ENCODE measurements at places on chromosomes 16 and 17.

- DNase-seq, result no peak
These were observed 84.8 kb downstream of the CDYL2 start for GRCh38 chr16:80719573-80719972.

GRCh38 chr16:79600638-79601091 is at the start of gene MAF:
Gene MAF (minus strand): TSS chr16:79600737. CDS start chr16:79599902, 835 bp downstream.
- DNase-seq, result peak; percentile 66

DNA sequence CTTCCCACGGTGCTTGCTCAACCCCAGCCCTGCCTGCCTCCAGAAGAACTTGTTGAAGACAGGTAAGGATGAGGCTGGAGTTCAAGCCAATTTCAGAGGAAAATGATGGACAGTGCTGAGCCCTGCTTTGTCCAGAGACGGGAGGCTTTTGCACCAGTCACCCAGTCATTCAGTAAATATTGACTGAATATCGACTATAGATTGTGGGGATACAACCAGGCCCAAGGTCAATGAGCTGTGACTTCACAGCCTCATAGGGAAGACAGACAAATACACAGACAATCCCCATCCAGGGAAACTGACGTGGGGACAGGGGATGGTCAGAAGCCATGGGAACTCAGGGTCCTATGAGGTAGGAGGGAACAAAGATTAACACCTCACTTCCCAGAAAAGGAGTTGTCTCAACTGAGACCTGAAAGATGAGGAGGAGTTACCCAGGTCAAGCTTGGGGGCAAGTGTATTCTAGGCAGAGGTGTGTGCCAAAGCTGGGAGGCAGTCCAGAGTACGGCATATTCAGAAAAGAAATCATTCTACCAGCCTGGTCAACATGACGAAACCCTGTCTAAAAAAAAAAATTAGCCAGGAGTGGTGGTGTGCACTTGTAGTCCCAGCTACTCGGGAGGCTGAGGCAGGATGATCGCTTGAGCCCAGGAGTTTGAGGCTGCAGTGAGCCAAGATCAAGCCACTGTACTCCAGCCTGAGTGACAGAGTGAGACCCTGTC is 5.9 kb upstream of the DOC2A start:
- no peak for DNase-seq

DNA sequence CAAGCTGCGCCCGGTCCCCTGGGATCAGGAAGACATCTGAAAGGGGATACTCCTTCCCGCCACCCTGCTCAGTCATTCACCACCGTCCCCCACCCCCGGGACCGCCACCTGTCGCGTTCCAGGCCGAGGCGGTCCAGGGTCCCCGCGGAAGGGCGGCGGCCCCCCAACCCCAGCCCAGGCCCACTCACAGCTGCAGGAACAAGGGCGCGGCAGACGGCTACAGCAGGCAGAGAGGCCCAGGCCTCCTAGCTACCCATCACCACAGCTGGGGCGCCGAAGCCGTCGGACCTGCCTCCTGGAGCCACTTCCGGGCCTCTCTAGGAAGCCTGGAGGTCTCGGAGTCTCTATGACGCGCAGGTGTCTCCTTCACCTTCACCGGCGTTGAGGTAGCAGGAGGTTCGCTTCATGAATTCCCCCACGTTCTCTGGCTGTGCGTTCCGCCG is at the start of gene SDR42E1:
TSS of gene SDR42E1 (minus strand) at position 272 of the 443 bp plus-strand sequence. CDS start 10,612 bp downstream, outside the sequence.
- DNase-seq, result peak; percentile 80
